Right lung (tissue), 10 donors: ENCODE measurements at places on chromosomes 2 and 18. TPM values are rescaled to one million over a fixed set of nuclear protein-coding genes. Genes with fewer than 3 reads are reported as not detected.

CDK5R2 gene
- 0.10 TPM for polyA plus RNA-seq

RND3 gene
- 146 TPM for polyA plus RNA-seq

RAB31 gene
- 33.1 TPM for polyA plus RNA-seq

ATOH8 gene
- polyA plus RNA-seq = 38.7 TPM

CTAGE1 gene
- polyA plus RNA-seq = not detected
